ENCODE measurements at places on chromosomes 2 and 18. TPM values are rescaled to one million over a fixed set of nuclear protein-coding genes. Genes with fewer than 3 reads are reported as not detected.

Gene STPG4
- 0.22 TPM for total RNA-seq

Gene PROKR1
- 0.05 TPM for total RNA-seq

Gene CABLES1
- 2.0 TPM for total RNA-seq

Gene CYS1
- 1.6 TPM for total RNA-seq

Gene IGFBP5
- total RNA-seq: not detected

Gene FABP1
- total RNA-seq: not detected

Gene ANKRD62
- total RNA-seq: not detected

Gene LIPT1
- 6.6 TPM for total RNA-seq

Gene AQP4
- not detected for total RNA-seq

Gene CRYBA2
- total RNA-seq: not detected

Gene HOXD4
- total RNA-seq: not detected

Gene RFTN2
- total RNA-seq: not detected

Gene PCARE
- not detected for total RNA-seq

Gene CAPN14
- 0.68 TPM for total RNA-seq

Gene ASIC4
- not detected for total RNA-seq

Gene CHRND
- not detected for total RNA-seq

Gene COL3A1
- total RNA-seq: not detected

Gene HOXD10
- total RNA-seq: not detected

Gene LYG2
- total RNA-seq: not detected

Gene ALPI
- not detected for total RNA-seq

Gene POU3F3
- not detected for total RNA-seq

Gene FZD7
- 0.83 TPM for total RNA-seq

Gene RESP18
- total RNA-seq: not detected

Gene DSG3
- not detected for total RNA-seq

Gene ASB18
- not detected for total RNA-seq

Gene FOXI3
- not detected for total RNA-seq

Gene SERPINB4
- not detected for total RNA-seq

Gene GPAT2
- total RNA-seq: 9.8 TPM

Gene RHBDD1
- 38.7 TPM for total RNA-seq

Gene CRYGD
- total RNA-seq: not detected

Gene SLC11A1
- 0.32 TPM for total RNA-seq

Gene FAM228A
- not detected for total RNA-seq

Gene TANC1
- 0.64 TPM for total RNA-seq

Gene DOK6
- not detected for total RNA-seq

Gene RBM43
- total RNA-seq: 4.6 TPM

Gene TMEM37
- total RNA-seq: not detected

Gene KATNAL2
- total RNA-seq: not detected

Gene GFPT1
- 38.9 TPM for total RNA-seq

Gene DNAJB2
- total RNA-seq: 53.0 TPM

Gene HRH4
- total RNA-seq: 0.17 TPM

Gene MAP3K19
- total RNA-seq: not detected

Gene TMEM247
- total RNA-seq: not detected

Gene KCNG2
- not detected for total RNA-seq

Gene MAPRE3
- total RNA-seq: 2.2 TPM

Gene UGT1A6
- total RNA-seq: not detected

Gene RHOB
- total RNA-seq: 4.2 TPM

Gene ADAM23
- not detected for total RNA-seq

Gene GCG
- not detected for total RNA-seq

Measured in T-helper 1 cell treated with Interleukin-12 subunit alpha and Interleukin-12 subunit beta and Interleukin-4 antibody, amounts not matched to agents 30 ng/mL and 1 ng/mL, for 36 hours (primary cell).